ENCODE measurements at places on chromosomes 6 and 20.

DNA sequence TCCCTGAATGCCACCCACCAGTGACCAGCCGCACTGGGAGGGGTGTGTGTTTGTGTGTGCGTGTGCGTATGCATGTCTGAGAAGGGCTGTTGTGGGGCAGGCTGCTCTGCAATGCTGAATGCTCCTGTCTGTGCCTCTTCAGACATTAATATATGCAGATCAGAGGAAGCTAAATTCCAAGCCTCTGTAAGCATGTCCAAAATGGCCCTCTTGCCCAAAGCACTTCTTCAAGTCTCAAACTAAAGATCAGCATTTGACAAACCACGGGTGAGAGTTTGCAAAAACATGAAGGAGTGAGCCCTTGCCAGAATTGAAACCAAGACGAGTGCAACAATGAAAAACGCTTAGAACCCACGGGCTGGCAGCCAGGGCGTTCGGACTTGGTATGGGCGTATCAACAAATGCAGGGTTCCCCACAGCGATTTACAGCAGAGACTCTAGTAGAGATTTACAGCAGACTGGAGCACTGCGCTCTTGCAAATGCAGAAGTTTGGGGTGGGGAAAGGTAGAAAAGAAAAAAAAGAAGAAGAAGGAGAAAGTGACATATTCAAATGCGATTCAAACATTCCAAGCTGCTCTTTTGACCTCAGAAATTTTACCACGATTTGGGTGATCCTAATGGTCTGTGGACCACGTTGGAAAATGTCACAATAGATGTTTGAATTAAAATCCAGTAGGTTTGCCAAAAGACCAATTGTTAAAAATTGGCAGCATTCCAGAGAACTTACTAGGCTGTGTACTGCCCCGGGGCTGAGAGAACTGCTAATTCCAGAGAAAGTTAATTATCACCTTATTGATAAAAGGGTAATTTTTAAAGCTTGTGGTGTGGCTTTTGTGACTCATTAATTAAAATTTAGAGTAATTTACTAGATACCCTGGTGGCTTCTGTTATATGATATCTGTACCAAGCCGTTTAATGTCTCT, 3.5 kb downstream of the SCML4 start:
- peak; percentile 39 for DNase-seq

DNA sequence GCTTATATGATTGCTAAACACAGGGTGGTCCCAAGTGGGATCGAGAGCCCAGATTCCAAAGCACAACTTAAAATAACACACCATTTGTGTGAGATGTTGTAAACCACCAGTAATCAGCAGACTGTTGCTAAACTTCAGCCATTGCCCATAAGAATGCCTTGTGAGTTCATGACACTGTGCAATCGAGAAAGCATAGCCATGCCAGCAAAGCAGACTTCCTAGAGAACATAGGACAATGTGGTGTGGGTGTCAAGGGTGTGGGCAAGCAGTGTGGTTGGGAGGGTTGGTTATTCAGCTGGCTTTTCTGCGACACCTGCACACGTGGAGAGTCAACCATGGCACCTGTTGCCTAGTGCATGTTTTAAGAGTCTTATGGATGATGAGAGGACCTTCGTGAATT, 16.1 kb upstream of the CALHM6 start:
- DNase-seq: no peak

DNA sequence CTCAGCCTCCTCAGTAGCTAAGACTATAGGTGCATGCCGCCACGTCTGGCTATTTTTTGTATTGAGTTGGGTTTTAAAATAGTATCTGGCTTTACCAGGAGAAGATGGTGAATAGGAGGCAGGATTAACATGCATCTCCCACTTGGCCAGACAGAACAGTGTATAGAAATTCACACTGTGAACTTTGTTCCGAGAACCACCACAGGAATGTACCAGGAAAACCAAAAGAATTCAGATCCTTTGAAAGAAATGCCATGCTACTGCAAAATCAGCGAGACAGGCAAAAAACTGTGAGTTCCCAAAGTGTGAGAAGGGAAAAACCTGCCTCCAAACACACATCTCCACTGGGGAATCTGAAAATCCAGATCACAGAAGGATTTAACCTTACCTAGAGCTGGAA, 327.6 kb downstream of the NKAIN2 start:
- DNase-seq: no peak

- DNase-seq: no peak
These were observed 40.2 kb upstream of the MRGBP start for GRCh38 chr20:62755817-62756724.

GRCh38 chr6:14040042-14040441, 77.5 kb upstream of the CD83 start:
- no peak for DNase-seq

- no peak for DNase-seq
These were observed 79.4 kb upstream of the BEND6 start for GRCh38 chr6:56875523-56875922.

- DNase-seq: no peak
These were observed 14.4 kb upstream of the SLC17A2 start for GRCh38 chr6:25944688-25945574.

- peak; percentile 60 for DNase-seq
These were observed 93.3 kb upstream of the RNF24 start for GRCh38 chr20:4108495-4109306.

GRCh38 chr6:15615802-15616201, 47.0 kb downstream of the DTNBP1 start:
- DNase-seq: no peak

DNA sequence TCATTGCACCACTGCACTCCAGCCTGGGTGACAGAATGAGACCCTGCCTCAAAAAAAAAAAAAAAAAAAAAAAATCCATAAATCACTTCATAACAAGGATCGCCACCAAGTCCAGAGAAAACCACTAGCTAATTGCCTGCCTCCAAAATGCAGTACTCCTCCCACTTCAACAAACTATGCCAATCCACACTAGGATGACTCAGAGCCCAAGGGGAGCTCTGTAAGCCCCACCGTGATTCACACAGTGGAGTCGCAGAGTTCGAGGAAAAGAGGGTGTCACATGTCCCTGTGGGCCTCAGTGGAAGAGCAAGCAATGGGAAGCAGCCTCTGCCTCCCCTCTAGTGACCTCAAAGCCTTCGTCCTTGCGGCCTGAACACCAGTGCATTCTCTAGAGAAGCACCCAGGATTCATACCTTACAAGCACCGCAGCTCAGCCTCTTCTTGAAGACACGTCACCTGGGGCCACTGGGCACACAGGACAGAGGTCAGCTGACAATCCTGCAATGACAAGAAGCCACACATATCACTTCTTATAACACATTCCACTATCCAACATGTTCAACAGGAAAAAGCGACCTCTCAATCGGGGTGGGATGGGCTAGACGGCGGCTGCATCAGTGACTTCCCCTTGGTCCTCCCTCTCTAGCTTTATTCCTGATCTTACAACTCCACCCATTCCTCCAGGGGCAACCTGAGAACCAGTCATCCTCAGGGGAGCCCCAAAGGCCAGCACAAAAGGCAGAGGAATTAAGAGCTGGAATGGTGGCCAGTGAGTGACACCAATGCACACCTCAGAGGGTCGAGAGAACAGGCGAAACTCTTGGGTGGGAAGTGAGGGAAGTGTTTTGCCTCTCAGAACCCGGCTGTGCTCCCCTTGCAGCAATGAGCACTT, 8.9 kb downstream of the SNHG17 start:
- DNase-seq: no peak

GRCh38 chr6:39196673-39197091, 32.6 kb downstream of the KCNK5 start:
- DNase-seq: no peak

DNA sequence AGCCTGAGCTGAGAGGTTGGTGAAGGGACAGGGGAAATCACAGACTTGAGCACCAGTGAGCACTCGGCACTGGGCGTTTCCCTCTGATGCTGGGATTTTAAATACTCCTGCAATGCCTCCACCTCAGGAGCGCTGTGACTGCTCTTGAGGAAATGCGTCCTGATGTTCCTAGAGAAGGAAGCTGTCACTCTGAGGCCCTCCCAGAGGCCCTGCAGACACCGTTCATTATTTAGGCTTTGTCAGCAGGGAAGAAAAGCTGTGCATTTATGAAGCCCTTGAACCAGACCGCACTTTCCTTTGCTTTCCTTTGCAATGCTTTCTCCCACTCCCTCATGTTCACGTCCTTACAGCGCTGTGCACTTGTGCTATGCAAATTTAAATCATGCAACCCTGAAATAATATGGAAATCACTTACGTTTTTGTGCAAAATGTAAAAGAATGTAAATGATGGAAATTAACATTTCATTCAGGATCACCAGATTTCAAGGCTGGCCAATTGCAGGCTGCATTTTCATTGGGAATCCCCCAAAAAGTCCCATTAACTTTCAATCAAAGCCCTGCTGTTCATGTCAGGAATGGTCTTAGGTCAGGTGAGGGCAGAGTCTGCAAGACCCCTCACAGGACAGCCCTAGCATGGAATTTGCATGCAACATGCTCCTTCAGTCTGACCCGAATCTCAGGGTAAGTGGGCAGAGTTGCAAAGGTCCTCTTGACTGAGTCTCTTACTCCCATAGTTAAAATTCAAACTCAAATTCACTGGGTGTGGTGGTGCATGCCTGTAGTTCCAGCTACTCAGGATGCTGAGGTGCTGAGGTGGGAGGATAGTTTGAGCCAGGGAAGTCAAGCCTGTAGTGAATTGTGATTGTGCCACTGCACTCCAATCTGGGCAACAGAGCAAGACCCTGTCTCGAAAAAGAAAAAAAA, 45.8 kb upstream of the SYNDIG1 start:
- no peak for DNase-seq

DNA sequence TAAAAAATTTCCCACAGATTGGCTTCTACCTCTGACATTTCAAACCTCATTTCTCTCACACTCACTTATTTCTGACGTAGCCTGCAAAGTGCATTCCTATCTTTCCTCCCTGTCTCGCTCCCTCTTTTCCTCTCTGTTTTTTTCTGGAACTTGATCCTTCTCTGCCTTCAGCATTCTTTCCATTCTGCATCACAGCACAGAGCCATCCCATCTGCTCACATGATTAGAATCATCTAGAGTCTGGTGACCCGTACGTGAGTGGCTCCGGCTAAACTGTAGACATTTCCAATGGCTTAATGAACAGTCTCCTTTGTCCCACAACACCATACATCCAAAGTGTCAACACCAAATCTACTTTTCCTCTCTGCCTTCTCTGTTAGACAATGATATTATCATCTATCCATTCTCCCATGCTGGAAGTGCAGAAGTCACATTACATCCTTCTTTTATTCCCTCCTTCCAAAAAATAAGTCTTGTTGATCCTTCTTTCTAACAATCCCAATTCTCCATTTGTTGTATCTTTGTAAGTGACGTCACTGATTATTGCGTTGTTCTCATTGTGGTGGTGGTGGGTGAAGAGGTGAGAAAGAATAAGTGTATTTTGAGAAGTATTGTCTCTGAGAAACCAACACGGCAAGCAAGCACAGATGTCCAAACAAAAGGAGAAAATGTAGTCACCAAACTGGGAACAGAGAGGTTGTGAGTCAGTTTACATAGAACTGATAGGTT, 41.6 kb downstream of the OPRM1 start:
- no peak for DNase-seq

GRCh38 chr6:114312931-114313330, 29.9 kb downstream of the HS3ST5 start:
- DNase-seq: no peak

- peak; percentile 28 for DNase-seq
These were observed 160.1 kb downstream of the C6orf58 start for GRCh38 chr6:127737009-127737486.

DNA sequence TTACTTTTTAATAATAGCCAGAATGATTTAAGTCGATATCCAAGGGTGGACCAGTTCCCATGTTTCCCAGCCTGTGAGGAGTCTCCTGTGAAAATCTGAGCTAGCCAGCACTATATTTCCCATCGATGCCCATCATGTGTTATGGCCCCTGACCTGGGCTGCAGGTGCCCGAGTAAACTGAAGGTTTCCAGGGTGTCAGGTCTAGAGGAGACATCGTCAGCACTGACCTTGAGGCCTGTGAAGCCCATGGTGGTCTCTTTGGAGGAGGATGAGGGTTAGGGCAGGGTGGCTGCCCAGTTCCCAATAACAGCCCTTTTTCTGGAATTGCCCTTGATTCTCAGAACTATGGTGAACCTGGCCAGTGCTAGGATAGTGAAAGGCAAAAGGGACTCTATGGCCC, 63.0 kb upstream of the TOP1 start:
- no peak for DNase-seq

DNA sequence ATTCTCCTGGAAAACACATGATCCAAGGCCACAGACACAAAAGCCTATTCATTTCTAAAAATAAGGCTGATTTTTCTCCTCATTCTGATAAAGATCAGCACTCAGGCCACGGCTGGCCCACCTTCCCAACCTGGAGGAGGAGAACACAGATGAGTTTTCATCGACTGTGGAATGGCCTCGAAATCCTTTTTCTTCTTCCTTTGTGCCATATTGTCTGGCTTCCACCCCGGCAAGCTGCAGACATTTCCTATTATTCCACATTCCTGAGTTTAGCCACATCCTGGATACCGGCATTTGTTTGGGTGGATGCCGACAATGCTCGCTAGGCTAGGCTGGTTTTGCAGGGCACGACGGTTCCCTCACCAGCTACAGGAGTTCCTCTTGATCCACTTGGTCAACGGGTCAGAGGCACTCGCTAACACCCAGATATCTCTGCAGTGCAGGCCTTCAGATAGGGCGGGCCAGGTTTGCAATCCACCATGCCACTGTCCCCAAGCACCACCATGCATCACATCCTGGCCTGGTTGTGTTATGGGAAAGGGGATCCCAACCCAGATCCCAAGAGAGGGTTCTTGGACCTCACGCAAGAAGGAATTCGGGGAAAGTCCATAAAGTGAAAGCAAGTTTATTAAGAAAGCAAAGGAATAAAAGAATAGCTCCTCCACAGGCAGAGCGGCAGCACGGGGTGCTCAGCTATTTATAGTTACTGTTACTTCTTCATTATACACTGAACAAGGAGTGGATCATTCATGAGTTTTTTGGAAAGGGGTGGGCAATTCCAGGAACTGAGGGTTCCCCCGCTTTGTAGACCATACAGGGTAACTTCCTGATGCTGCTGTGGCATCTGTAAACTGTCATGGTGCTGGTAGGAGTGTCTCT, 4.2 kb upstream of the CTSZ start:
- DNase-seq: no peak

- DNase-seq: no peak
These were observed 1267.0 kb upstream of the CITED2 start for GRCh38 chr6:140641412-140641811.

GRCh38 chr6:41199552-41200246, 1.2 kb downstream of the TREML2 start:
- peak; percentile 57 for DNase-seq

- no peak for DNase-seq
These were observed 54.5 kb downstream of the SULF2 start for GRCh38 chr20:47730744-47731143.

GRCh38 chr20:31933698-31934097, 18.1 kb downstream of the PDRG1 start:
- no peak for DNase-seq

GRCh38 chr6:112337209-112337638, 9.9 kb upstream of the RFPL4B start:
- no peak for DNase-seq

GRCh38 chr6:162576016-162576415, 151.6 kb downstream of the PRKN start:
- no peak for DNase-seq

GRCh38 chr6:122791310-122791679, 2.2 kb downstream of the SMPDL3A start:
- no peak for DNase-seq

- no peak for DNase-seq
These were observed 11.6 kb downstream of the RIPOR3 start for GRCh38 chr20:50679753-50680104.
